ENCODE measurements at places on chromosomes 12 and 14.

DNA sequence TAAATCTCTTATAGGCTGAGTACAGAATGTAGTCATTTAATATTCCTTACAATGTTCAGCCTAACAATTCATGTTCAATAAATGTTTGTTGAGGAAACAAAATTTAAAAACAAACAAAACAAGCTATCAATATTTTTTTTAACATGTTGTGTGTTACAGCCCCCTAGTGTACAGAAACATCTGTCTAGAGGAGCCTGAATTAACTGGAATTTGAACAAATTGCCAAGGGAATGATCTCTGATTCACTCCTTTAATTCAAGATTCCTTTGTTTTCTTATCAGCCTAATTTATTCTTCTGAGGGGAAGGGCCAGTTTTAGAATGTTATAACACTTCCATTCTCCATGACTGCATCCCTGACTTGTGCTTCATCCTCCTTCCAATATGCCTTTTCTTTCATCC is 127.2 kb downstream of the CMAS start:
- no peak for DNase-seq

- no peak for DNase-seq
Observed at GRCh38 chr12:91094032-91094662, 17.1 kb downstream of the LUM start.

DNA sequence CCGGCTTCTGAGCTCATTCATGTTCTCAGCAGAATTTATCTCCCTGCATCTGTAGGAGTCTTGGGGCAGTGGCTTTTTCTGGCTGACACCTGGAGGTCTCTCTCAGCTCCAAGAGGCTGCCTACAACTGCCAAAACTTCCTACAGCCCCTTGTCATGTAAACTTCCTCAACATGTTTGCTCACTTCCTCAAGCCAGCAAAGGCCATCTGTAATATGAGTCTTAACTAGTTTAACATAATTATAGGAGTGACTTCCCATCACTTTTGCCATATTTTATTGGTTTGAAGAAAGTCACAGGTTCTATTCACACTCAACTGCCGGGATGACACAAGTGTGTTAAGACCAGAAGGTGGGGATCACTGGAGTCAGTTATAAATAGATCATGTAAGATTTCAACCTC is 194.0 kb downstream of the VRK1 start:
- DNase-seq, result no peak

DNA sequence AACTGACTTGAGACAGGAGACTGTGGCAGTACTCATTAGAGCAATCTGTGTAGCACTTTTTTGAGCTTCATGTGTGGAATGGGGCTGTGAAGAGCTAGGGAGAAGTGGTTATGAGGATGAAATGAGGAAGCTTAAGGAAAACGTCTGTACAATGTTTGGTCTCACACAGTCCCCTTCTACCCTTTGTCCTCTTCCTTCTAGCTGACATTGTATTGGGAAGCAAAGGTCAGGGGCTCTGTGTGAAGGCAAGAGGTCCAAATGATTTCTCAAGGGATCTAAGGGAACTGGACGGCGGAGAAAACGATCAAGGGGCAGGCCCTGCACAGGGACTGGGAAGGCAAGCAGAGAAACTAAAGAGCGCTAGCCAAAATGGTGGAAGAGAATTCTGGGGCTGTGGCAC is 13.1 kb upstream of the CIPC start:
- DNase-seq, result no peak

GRCh38 chr12:77324763-77325468 is 259.5 kb upstream of the E2F7 start:
- no peak for DNase-seq

GRCh38 chr12:75836533-75836932 is 195.0 kb downstream of the PHLDA1 start:
- DNase-seq, result no peak

DNA sequence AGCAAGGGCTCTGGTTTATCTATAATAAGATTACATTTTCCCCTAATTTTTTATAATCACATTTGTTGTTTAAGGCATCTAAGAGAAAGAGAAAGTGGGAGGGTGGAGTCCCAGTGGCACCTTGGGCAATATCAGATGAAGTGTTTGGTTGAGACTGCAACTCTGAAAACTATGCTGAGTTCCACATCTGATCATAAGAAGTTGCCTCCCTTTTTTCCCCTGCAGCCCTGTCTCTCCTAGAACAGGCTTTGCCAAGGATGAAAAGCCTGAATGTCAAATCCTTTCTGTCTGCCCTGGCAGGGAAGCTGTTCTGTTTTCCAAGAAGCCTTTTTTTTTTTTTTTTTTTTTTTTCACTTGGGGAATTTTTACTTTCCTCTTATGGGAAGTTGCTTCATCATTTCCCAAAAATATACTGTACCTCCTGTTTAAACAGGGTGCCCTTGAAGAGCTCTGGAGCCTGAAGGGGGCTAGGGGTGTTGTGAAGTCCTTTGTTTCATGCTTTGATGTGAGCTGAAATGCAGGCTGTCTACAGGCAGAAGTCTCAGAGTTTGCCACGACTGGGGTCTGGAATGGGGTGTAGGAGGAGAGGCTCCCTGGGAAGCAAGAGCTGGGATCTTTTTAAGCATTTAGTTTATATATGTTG is 71.3 kb downstream of the SUSD6 start:
- no peak for DNase-seq

- no peak for DNase-seq
Observed at GRCh38 chr12:69546693-69547438, 38.4 kb upstream of the CCT2 start.

DNA sequence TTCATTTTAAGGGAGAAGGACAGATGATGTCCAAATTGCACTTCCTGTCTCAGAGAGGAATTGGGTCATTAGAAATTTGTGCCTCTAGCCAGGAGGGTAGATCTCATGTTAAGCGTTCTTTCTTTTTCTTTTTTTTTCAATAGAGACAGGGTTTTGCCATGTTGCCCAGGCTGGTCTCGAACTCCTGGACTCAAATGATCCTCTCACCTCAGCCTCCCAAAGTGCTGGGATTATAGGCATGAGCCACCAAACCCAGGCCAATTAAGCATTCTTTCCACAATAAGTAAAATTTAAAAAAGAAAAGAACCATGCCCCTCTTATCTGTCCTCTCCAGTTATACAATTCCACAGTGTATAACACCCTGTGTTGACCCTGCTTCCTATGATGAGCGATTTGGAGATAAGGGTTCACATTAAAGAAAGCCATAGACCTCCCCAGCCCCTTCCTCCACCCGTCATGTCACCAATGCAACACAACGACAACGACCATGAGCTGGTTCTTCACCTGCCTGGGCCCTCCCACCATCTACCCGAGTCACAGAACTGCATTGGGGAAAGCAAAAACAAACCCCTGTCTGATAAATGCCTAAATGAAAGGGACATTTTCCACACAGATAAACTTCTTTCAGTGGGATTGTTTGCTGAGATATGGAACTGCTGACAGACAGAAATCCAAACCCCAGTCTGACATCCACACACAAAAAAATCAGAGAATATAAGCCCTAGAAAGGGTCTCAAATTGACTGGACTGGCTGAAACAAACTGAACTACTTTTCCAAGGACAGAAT is 37.3 kb downstream of the SSH1 start:
- DNase-seq, result no peak

- DNase-seq, result no peak
Observed at GRCh38 chr14:36162267-36162666, 14.3 kb downstream of the PTCSC3 start.

GRCh38 chr12:68158432-68158831 is 1.1 kb downstream of the IFNG start:
- no peak for DNase-seq

- DNase-seq, result no peak
Observed at GRCh38 chr14:104821229-104821945, 20.5 kb downstream of the ZBTB42 start.

GRCh38 chr14:73997108-73997943 is 21.8 kb downstream of the ENTPD5 start:
- no peak for DNase-seq

GRCh38 chr14:59240356-59240755 is 51.9 kb downstream of the DAAM1 start:
- no peak for DNase-seq

DNA sequence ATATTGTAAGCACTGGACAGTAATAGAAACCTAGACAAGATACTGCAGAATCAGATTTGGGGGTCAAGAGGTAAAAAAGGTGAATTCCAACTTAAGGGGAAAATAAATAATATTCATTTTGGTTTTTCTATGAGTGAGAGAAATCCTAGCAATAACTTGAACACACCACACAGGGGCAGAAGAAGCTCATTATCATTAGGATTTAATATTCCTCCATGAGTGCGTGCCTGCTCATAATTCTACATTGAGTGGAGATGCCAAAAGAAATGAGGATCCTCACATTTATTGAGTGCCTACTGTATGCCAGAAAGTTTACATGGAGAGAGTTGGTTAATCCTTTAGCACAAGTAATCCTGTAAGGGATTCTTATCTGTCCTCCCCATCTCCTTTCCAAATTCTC is 40.5 kb upstream of the C14orf132 start:
- DNase-seq, result no peak

- no peak for DNase-seq
Observed at GRCh38 chr14:55604488-55604887, 24.5 kb downstream of the KTN1 start.

DNA sequence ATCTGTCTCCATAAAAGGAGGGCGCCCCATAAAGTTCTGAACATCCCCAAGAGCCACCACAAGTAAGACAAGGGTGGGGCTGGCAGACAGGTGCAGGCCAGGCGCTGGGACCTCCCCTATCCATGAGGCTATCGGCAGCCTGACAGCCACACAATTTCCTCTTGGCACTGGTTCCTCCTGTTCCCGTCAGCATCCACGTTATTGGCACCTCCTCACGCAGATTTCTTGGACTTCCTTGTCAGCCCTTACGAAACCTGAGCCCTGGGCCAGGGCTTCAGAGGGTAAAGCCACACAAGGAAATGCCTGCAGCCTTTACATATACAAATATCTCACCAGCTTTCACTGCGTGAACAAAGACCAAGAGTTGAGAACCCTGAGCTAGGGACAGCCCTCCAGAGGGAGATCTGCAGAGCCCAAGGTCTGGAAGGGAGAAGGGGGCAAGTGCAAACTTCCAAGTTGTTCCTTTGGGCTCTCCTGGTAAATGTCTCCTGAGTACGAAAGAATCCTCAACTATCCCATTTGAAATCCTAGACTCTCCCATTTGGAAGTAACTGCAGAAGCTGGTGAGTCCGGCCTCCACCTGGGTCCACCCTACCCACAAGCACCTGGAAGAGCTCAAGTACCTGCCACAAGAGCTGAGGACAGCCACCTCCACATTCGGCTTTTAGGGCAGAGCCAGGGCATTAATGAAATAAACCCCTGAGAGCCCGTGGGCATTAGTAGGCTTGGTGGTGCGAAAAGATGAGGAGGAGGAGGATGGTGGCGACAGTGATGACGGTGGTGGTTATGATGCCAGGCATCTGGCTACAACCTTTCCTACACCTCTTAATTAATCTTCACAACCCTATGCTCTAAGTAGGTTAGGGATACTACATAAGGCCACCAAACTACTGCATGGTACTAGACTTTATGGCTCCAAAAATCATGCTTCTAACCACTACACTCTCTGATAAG is 5.5 kb upstream of the TC2N start:
- DNase-seq, result peak; percentile 98

- DNase-seq, result no peak
Observed at GRCh38 chr14:104555430-104556255, 23.9 kb upstream of the C14orf180 start.

- DNase-seq, result no peak
Observed at GRCh38 chr14:69711065-69711464, 55.9 kb upstream of the SRSF5 start.

GRCh38 chr14:96225745-96226151 is 21.1 kb downstream of the BDKRB2 start:
- DNase-seq, result no peak

DNA sequence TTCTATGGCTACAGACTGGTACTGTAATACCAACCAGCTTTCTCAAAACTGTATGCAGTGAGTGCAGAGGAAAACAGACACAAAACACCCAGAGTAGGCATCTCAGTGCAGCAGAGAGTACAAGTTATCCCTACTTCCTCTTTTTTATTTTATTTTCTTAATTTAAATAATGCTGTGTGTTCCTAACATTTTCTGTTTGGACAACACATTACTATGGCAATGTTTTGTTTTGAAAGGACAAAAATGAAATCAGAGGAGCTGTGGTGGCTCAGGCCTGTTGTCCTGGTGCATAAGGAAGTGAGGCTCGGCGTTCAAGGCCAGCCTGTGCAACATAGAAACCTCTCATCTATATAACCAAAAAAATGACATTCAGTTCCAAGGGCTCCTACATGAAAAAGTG is 33.7 kb upstream of the SELPLG start:
- DNase-seq, result no peak

DNA sequence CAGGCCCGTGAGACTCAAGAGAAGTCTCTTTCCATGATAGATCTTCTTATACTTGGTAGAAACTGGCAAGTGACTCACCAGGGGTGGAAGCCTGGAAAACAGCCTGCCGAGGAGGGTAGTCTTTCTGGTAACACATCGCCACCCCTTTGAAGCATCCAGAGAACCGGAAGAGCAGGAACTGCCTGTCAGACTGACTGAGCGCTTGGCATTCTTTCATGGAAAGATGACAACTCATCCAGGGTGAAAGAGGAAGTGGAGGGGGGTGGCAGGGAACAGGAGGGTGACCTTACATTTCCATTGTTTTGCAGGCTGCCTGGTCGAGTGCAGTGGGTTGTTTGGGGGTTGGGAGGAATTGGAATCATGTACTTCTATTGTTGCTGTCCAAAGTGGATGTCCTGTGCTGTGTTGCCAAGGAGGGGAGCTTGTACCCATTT is 34.5 kb downstream of the PRKCH start:
- peak; percentile 97 for DNase-seq

DNA sequence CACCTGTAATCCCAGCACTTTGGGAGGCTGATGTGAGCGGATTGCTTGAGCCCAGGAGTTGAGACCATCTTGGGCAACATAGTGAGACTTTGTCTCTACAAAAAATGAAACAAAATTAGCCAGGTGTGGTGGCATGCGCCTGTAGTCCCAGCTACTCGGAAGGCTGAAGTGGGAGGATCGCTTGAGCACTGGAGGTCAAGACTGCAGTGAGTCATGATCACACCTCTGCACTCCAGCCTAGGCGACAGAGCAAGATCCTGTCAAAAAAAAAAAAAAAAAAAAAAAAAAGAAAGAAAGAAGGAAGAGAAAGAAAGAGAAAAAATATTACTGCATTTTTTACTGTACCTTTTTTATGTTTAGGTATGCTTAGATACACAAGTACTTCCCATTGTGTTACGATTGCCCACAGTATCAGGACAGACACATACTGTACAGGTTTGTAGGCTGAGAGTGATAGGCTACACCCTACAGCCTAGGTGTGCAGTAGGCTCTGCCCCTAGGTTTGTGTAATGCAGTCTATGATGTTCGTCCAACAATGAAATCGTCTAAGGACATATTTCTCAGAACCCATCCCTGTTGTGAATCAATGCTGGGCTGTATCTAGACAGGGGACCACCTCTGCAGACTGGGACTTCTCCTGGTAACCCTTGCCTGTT is 160.4 kb upstream of the PWP1 start:
- no peak for DNase-seq

- no peak for DNase-seq
Observed at GRCh38 chr12:27868139-27868538, 88.1 kb upstream of the MANSC4 start.

GRCh38 chr12:129467726-129468125 is 436.1 kb downstream of the TMEM132D start:
- DNase-seq, result no peak
